ENCODE measurements at places on chromosomes 1 and 21. TPM values are rescaled to one million over a fixed set of nuclear protein-coding genes. Genes with fewer than 3 reads are reported as not detected.

- peaks cover 7% of the 10 kb centered on the region for H3K4me1 ChIP-seq
- H3K27ac ChIP-seq: no peak overlapping the region
- H3K36me3 ChIP-seq: no peaks in the 10 kb centered on the region
- H3K4me3 ChIP-seq: no peak overlapping the region
- H3K27me3 ChIP-seq: peaks cover 24% of the 10 kb centered on the region
Observed at GRCh38 chr1:31712630-31713029, 8.8 kb upstream of the COL16A1 start.

DNA sequence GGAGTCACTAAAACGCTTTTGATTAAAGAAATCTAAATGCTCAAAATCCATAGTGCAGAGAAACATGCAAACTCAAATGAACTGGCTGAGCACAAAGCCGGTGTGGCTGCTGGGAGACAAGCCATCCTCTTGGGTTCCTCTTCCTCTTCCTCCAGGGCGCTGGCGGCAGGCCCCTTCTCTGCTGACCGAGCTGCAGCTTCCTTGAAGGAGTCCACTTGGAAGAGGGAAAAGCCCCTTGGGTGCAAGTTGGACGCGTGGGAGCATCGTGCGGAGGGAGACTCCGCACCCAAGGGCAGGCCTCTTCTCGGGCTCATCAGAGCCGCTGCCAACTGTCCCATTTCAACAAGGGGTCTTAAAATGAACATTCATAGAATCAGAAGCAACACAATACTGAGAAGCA is 7.9 kb downstream of the CCNL2 start:
- peaks cover 85% of the 10 kb centered on the region for H3K36me3 ChIP-seq
- H3K4me3 ChIP-seq: no peak overlapping the region
- no peaks in the 10 kb centered on the region for H3K4me1 ChIP-seq
- no peak for DNase-seq
- H3K27ac ChIP-seq: no peak overlapping the region

The TAL1 gene
- not detected for total RNA-seq

The HPCAL4 gene
- 2.0 TPM for total RNA-seq

The NR0B2 gene
- total RNA-seq: not detected

The FCRL4 gene
- total RNA-seq: not detected

- H3K36me3 ChIP-seq: no peaks in the 10 kb centered on the region
- H3K4me1 ChIP-seq: no peaks in the 10 kb centered on the region
- H3K27me3 ChIP-seq: no peaks in the 10 kb centered on the region
- H3K4me3 ChIP-seq: no peak overlapping the region
Observed at GRCh38 chr1:229086686-229087085, 184.2 kb upstream of the RAB4A start.
